Activated CD4-positive, alpha-beta T cell treated with anti-CD3 and anti-CD28 coated beads, Interleukin-2, amount 10 ng/mL, durations not matched to agents 24 days and 14 days (primary cell): ENCODE measurements at places on chromosomes 12 and 14.

DNA sequence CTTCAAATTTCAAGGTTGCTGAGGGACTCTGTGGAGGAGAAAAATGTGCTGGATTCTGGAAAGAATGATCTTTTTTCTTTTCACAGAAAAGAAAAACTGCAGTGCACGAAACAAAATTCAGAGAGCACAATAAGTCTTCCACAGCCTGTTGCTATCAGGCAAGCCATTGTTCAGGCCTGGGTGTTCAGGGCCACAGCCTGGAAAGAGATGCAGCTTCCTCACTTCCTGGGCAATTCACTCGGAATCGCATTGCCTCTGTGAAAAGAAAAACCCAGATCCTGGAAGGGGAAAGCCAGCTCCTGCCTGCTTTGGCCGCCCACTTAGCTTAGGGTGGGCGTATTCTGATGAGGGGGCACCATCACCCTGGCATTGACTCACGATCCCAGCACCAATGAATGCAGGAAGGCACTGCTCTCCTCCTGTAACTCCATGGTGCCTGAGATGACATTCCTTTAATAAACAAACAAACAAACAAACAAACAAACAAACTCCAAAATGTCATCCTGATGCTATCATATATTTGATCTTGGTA lies 863.9 kb downstream of the BCL11B start:
- DNase-seq, result no peak

GRCh38 chr14:66233591-66233990 lies 252.6 kb upstream of the CCDC196 start:
- no peak for DNase-seq

DNA sequence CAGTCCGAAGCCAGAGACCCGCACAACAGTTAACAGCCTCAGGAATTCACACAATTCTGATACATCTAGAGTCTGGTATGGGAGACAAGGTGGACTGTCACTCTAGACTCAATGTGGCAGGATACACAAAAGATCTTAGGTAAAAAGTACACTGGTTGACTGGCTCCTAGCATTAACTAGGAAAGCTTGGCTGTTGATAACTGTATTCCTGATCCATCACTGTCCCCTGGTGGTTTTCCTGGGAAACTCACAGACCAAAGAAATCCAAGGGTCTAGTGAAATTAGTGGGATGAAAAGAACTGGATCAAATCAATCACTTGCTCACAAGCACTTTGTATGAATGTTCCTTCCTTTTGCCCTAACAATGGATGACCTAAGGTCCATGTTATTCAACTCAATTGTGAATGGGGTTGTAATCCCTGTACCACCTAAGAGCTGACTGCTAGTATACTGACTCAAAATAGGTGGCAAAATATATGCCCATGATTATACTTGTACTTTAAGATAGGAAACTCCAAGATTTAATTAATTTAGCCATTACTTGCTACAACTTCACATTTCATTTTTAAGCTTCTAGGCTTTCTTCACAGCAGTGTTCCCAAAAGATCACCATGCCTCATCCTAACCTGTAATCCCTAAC lies 14.0 kb downstream of the NPC2 start:
- no peak for DNase-seq

DNA sequence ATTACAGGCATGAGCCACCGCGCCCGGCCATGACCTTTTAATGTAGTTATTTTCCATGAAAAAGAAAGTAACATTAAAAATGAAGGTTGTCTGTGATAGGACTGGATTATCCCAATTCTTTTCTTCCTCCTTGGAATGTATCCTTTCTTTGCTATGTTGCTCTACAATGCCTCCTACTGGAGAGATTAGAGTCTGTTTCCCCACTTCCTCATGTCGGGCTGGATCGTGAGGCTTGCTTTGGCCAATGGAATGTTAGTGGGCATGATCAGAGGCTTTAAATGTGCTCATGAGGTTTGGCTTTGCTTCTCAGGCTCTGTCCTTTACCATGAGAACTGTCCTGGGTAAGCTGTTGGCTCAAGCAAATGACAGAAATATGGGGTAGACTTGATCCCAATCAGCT lies 34.7 kb upstream of the SOCS2 start:
- no peak for DNase-seq

GRCh38 chr12:46677749-46678148 lies 148.0 kb downstream of the SLC38A4 start:
- peak; percentile 67 for DNase-seq

- DNase-seq, result no peak
These were observed 42.7 kb upstream of the GPR132 start for GRCh38 chr14:105107781-105108515.

GRCh38 chr12:44078273-44078672 lies 242.4 kb downstream of the TMEM117 start:
- DNase-seq, result no peak

DNA sequence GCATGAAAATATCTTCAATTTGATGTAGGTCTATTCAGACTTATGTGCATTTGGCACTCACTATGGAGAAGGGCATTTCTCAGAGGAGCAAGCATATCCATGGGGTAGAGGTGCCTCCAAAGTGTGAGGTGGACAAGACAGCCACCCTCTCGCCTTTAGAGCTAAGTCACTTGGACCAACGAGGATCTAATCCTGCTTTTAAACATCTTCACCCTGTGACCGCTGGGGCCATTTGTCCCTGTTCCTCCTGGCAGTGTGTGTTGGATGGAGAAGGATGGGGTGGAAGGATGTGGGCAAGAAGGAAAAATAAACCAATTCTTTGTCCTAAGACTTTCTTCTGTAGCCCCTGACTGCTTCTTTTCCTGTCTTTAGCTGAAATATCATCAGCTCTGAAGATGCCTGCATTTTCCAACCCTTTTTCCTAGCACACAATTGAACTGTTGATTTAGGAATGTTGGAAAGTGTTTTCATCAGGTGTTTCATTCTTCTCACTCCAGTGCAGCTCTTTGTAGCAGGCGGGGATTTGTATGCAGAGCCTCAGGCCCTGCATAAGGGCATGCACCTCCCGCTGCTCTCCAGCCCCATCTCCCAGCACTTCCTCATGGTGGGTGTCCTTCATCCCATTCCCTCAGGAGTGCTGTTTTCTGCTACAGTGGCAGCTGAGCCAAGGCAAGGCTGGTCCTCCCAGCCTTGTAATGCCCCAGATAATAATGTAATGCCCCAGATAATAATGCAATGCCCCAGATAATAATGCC lies 5.3 kb downstream of the FGF6 start:
- no peak for DNase-seq

DNA sequence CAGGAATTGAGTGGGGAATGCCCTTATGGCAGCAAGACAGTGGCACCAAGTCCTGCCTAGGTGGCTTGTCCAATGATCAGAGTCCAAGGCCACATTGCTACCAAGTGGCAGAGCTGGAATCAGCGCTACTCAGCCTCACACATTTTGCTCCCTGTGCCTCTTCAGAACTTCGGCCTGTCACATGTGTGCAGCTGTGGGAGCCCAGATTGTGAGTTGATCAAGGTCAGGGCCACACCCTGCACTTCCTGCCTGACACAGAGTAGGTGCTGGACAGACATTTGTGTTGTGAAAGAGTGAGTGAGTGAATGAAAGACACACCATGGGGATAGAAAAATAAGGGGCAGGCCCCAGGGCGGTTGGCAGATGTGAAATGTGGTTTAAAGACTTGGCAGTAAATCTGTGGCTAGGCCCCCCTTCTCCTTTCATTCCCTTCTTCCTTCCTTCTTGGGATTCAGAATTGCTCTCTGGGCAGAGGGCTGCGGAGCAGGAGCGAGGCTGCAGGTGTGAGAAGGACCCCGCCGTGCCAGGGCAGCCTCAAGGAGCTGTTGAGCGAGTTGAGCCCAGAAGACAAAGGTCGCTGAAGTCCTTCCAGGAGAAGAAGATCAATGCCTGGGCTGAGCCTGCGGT lies 83.5 kb downstream of the SLC25A47 start:
- DNase-seq, result peak; percentile 77

- DNase-seq, result peak; percentile 75
These were observed 107.0 kb downstream of the PTCSC3 start for GRCh38 chr14:36069535-36069900.

- no peak for DNase-seq
These were observed 19.0 kb downstream of the EML1 start for GRCh38 chr14:99812096-99812750.

- no peak for DNase-seq
These were observed 52.9 kb downstream of the STAB2 start for GRCh38 chr12:103639983-103640382.

GRCh38 chr12:100699209-100699608 lies 95.4 kb upstream of the ANO4 start:
- DNase-seq, result no peak

GRCh38 chr12:29207120-29207519 lies 58.0 kb downstream of the FAR2 start:
- DNase-seq, result no peak

DNA sequence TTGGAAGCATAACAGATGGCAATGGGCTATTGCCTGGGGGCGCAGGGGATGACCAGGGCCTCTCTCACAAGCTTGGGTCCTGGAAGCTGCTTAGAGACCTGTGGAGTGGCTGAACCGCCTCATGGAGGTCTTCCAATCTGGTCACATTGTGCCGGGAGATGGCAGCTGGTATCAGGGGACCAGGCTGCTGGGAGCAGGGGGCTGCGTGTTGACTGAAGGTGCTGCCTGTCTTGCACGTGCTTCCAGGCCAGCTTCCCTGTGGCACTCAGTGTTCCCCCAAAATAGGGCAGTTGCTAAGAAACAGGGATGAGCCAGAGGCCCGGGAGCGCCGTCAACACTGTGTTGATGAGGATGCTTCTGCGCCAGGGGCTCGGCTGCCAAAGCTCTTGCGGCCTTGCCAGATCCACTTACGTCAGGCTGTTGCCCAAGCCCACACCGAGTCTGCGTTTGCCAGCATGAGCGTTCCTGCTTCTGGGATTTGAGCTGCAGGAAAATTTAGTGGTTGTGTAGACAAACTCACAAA lies 39.8 kb downstream of the ELK3 start:
- no peak for DNase-seq

DNA sequence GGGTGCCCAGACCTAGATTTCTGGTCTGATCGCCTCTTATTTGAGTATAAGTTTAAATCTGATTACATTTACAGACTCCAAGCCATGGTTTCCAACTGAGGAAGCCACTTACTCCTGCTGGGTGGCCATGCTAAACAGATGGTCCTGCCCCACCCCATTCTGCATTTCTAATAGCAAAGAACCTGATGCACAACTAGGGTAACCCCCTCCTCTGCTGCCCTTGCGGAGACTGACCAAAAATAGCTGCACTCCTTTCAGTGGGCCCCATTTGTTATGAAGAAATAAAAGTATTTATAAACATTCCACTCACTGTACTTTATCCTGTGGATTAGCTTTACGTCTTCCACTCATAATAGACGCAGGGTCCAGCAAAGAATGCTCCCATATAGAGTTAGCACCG lies 6.8 kb downstream of the GIT2 start:
- no peak for DNase-seq

GRCh38 chr12:3759878-3760277 lies 7.0 kb upstream of the CRACR2A start:
- peak; percentile 29 for DNase-seq

- DNase-seq, result no peak
These were observed 3.1 kb downstream of the ZBTB42 start for GRCh38 chr14:104803912-104804410.

DNA sequence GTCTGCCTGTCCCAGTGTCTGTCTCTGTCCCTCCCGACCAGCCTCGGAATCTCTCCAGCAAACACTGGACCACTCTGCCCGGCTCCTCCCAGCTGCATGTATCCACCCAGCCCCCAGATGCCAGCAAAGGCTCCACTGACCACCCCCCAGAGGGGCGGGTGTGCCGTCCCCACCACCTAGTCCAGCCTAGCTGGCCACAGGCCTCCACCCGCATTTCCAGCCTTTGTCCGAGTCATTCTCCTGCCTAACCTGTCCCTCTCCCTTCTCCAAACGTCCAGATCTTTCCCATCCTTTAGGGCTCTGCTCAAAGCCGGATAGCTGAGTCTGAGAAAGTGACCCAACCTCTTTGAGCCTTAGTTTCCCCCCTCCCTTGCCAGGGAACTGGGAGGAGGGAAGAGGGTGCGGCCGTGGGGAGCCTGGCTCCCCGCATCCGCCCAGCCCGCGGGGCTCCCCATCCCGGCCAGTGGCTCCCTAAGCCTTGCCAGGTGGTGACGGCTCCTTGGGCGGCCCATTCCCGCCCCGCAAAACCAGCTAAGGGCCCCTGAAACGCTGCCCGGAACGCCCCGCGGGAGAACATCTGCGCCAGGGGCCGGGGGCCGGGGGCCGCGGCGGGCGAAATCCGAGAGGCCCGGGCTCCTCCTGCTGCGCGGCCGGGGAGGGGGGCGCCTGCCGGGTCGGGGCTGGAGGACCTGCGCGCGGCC lies 34.6 kb upstream of the ANKRD9 start:
- DNase-seq, result no peak

- DNase-seq, result no peak
These were observed 40.3 kb upstream of the NUAK1 start for GRCh38 chr12:106179086-106179485.

GRCh38 chr12:96294831-96295230 lies 100.7 kb downstream of the ELK3 start:
- DNase-seq, result no peak

DNA sequence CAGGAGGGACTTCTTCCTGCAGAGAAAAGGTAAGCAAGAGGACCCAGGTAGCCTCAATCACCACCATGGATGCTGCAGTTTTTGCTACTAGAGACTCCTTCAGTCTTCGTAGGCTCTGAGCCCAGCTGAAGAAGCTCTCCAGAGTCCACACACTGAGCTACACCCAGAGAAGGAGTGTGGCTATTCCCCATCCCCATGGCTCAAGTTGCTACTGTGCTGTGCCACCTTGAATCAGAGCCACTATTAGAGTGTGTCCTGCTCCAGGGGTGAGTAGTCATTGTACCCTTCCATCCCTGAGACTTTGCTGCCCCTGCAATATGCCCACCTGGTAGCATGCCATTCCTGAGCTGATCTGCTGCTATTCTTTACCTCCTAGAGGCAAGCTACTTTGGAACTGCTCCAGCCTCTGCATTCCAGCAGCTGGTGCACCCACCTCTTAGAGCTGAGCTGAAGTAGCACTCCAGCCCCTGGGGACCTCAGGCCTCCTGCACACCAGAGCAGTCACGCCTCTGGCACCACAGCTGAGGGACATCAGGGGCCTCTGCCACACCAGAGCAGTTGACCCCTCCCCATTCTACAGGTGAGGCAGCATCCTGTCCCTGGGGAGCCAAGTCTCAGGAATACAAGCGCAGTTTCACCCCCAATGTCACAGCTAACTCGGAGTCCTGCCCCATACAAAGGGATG lies 213.0 kb downstream of the TRHDE start:
- no peak for DNase-seq

DNA sequence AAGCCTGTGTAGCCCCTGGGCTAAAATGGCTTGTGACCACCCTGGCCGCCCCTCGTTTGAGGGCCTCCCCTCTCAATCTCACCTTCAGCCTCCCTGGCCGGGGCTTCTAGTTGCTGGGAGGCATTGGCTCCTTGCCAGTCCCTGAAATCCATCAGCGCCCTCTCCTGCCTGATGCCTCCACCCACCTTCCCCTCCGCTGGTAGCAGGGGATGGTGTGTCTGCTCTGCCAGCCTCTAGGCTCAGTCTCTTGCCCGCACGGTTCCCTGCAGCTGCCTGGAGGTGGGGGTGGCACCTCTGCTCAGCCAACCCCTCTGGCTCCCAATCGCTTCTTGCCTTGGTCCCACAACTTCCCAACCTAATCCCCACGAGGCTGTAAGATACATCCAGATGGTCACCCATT lies 167.9 kb downstream of the PHETA1 start:
- DNase-seq, result no peak

GRCh38 chr14:58563978-58564377 lies 73.8 kb upstream of the DACT1 start:
- no peak for DNase-seq

- DNase-seq, result no peak
These were observed 294.2 kb downstream of the MED13L start for GRCh38 chr12:115983226-115983798.

GRCh38 chr12:106080791-106081170 lies 58.0 kb downstream of the NUAK1 start:
- no peak for DNase-seq
